ENCODE measurements at places on chromosomes 7 and 10.

- no peak for DNase-seq
These were observed 86.5 kb upstream of the PFKP start for GRCh38 chr10:2980791-2981360.

- no peak for DNase-seq
These were observed 8.6 kb downstream of the AOC1 start for GRCh38 chr7:150860978-150861295.

GRCh38 chr7:91424371-91424770, 160.1 kb downstream of the FZD1 start:
- DNase-seq, result no peak

GRCh38 chr7:68692511-68692910, 905.8 kb upstream of the AUTS2 start:
- no peak for DNase-seq

DNA sequence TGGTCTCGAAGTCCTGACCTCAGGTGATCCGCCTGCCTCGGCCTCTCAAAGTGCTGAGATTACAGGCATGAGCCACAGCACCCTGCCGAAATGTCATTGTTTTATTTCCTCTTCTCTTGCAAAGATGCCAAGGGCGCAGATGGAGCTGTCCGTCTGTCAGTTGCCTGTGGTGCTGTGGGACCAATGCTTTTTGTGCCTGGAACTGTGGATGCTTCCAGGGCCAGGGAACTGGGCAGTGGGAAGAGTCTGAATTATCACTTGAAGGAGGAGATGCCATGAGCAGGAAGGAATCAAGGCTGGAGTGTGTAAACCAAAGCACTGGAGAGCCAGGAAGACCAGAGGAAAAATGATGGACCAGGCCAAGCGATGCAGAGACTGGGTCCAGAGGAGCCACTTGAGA, 459.9 kb downstream of the GALNT17 start:
- DNase-seq, result no peak

GRCh38 chr10:30502266-30503060, 68.5 kb downstream of the MAP3K8 start:
- no peak for DNase-seq

- DNase-seq, result no peak
These were observed 682.8 kb downstream of the MAGI2 start for GRCh38 chr7:78770422-78771410.

- DNase-seq, result no peak
These were observed 14.6 kb downstream of the ITGB1 start for GRCh38 chr10:32943395-32943794.

- DNase-seq, result no peak
These were observed 24.5 kb upstream of the ZNF488 start for GRCh38 chr10:47408606-47409005.

DNA sequence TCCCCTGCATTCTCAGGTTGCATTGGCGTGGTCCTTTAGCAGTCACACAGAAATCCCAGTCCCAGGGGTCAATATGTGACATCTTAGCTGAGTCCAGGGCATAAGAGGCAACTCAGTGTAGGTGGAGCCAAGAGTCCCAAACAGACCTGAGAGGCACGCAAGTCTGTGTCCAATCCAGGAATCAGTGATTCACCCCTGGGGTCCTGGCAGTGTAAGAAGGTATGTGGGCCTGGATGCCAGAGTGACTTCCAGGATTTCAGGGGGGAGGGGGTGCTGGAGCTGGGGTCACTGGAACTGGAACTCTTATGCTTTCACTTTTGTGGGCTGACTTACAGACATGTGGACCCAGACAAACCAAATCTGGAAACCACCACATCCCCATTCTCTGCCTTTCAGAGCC, 26.8 kb downstream of the FRMPD2 start:
- no peak for DNase-seq

GRCh38 chr10:34222359-34222758, 592.7 kb downstream of the PARD3 start:
- DNase-seq, result no peak

GRCh38 chr10:110355141-110355831, 50.6 kb upstream of the SMNDC1 start:
- DNase-seq, result no peak

DNA sequence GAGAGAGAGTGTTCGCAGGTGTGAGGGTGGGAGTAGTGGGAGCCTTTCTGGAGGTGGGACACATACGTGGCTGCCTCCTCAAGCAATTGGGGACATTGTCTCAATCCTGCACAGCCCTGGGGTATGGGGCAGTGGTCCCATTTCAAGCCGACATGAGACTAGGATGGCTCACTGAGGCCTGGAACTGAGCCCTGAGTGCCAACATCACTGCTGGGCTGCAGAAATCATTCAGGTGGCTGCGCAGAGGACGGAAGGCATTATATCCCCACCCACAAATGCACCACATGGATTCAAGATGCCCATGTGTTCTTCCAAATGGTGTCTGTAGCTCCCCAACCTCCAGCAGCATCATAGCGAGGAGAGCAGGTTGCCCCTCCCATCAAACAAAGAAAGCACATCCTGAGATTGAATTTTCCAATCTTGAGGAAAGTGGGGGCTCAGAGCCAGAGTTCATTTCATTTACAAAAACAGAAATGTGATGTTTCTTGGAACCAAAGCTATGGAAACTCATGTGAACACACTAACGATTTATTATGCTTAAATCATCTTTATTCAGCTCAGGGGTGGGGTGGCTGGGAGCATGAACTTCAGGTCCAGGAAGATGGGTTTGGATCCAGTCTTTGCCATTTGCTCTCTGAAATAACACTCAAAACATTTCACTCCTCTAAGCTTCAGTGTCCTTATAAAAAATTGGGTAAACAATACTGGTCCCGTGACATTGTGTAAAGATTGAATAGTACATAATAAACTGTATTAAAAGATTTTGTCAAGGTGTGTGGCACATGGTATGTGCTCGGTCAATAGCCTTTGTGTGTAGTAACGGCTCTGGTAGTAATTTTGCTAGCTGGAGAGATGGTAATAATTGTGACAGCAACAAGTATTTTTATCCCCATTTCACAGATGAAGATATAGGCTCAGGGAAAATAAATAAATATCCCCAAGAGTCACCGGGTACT, 4.6 kb downstream of the SFTPA2 start:
- DNase-seq, result no peak

GRCh38 chr7:139697056-139697455, 80.7 kb downstream of the HIPK2 start:
- DNase-seq, result no peak

DNA sequence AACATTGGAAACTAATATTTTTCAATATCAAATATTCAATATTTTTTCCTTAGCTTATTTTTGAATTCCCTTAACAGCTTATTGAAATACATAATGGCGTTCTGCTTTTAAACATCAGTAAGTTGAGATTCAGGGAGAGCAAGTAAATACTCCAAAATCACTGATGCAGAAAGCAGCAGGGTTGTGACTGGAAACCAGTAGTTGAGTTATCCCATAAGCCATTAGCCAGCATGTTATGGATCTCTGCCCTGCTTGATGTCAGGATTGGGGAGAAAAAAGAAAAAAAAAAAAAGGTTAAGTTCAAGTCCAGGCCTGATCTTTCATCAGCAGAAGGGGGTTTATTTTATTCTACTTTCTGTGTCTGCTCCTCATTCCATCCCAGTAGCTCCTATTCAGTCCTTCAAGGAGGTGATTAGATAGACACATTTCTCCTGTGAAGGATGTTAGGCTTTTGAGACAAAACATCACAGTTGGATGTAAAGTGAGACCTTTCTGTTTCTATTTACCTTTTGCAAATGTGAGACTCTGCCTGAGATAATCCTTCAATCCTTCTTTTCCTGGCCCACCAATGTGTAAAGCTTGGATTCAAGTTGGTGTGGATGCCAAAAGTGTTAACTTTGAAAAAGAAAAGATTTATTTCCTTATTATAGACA, 110.9 kb upstream of the HDAC9 start:
- DNase-seq, result no peak

DNA sequence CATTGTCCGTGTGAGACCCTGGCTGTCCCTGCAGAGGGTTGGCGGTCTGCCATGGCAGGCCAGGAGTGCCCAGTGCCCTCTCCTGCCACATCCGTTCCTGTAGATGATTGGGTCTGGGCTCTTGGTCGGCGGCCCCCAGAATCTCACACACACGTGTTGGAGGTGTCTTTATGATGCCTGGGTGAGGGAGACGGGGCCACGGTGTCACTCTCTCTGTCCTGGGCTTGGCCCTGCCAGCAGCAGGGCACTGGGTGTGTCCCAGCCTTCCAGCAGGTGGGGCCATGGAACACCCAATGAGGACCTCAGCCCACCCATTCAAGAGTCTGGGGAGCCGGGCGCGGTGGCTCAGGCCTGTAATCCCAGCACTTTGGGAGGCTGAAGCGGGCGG, 30.2 kb downstream of the UNC5B start:
- DNase-seq, result no peak

- DNase-seq, result no peak
These were observed 120.7 kb upstream of the PLXNA4 start for GRCh38 chr7:132697003-132697402.

DNA sequence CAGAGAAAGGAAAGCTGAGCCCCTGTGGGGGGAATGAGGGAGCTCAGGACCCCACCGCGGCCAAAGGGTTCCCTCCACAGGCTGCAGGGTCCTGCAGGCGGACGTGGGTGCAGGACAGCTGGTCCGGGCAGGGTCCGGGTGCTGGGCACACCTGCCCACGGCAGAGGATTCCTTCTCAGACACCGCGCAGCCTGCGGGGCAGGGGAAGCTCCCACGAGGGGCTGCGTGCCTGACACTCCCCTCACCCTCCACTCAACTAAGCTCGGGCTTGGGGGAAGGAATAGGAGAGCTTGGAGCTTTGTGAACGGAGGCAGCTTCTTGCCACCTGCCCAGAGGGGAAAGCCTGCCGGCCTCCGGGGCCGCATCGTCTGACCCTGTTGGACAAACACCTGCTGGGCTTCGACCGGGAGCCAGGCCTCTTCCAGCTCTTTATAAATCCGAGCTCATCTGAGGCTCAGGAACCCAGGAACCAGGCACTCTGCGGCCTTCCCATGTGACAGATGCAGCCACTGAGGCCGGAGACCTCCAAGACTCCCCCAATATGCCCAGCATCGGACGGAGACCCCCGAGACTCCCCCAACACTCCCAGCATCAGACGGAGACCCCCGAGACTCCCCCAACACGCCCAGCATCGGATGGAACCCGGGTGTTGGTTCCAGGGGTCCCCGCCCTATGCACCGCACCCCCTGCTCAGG, 97.3 kb downstream of the PDGFA start:
- no peak for DNase-seq

DNA sequence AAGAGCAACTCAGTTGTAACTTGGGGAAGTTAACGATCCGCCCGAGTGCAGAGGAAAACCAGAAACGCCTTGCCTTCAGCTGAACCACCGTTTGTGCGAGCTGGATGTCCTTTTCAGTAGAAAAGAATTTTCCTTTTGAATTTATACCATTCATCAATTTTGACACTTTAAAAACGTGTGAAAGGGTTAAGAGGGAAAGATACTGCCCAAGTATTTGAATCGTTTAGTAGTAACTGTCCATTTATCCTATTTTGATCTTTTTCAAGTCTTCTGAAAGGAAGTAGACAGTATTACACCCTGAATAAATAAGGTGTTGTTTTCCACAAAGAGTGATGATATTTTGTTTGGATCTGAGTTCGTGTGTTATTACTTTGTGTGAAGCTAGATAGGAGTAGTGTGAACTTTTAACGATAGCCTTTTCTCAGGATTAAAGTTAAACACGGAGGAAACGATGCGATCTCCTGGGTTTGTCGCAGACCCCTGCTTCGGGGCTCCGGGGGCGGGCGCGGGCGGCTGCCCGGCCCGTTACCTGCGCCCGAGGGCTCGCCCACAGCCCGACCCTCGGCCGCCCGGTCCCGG, 830 bp upstream of the BMI1 start:
- DNase-seq, result no peak

DNA sequence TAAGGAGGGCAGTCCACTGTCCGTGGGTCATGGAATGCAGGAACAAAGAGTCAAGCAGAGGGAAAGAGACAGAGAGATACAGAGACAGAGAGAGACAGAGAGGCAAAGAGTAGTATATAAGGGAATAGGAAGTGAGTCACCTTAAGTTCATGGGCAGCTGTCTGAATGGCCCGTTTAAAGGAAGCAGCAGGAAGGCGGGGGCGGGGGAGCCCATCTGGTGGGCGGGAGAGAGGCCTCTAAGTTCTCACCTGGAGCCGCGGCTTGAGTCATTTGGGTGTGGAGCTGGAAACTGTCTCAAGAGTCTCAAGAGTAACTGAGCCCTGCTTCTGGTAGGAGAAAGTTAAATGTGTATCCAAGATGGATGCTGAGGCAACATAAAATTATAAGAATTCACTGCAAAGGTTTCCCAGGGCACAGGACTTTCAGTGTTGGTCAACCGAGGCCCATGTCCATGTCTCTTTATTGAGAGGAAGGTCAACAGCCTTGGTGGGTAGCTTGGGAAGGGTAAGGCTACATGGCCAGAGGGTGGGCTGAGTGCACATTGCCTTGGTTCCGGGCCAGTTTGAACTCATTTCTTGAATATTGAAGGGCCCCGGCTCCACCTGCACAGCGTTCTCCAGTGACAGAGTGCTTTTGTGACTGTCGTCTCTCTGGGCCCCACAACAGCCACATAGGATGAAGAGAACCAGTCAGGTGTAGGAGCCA, 85.5 kb upstream of the CACUL1 start:
- DNase-seq, result peak; percentile 17

DNA sequence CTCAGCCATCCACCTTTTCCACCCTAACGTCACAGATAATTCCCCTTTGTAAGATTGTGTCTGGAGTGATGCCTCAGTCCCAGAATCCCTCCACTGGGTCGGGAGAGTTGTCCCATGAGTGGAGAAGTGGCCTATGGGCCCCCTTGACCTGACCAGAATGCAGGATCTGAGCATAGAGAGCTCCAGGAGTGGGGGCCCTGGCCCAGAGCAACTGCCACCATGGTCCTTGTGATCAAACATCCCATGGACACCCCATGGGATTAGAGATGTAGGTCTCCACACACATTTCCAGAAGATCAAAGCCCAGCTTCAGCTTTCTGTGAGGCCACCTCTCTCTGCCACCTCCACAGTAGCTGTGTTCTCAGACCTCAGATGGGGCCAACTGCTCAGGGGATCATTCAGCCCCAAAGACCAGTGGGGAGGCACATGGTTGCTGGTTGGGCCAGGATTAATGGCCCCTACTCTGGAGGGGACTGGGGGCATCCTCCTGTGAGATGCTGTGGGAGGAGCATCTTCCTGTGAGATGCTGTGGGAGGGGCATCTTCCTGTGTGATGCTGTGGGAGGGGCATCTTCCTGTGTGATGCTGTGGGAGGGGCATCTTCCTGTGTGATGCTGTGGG, 28.5 kb upstream of the DPYSL4 start:
- no peak for DNase-seq

GRCh38 chr7:146479040-146479439, 362.4 kb downstream of the CNTNAP2 start:
- DNase-seq, result no peak

- no peak for DNase-seq
These were observed 122.3 kb downstream of the SGMS1 start for GRCh38 chr10:50501478-50501877.

Data from activated T-cell treated with anti-CD3 and anti-CD28 coated beads for 4 hours (primary cell).